ENCODE measurements at places on chromosomes 2 and 18. TPM values are rescaled to one million over a fixed set of nuclear protein-coding genes. Genes with fewer than 3 reads are reported as not detected.

GRCh38 chr2:7725171-7725849 is 808.1 kb downstream of the RNF144A start:
- DNase-seq, result no peak
- H3K4me3 ChIP-seq, result no peak overlapping the region
- no peaks in the 10 kb centered on the region for H3K27me3 ChIP-seq
- H3K4me1 ChIP-seq, result no peaks in the 10 kb centered on the region
- H3K27ac ChIP-seq, result no peak overlapping the region

DNA sequence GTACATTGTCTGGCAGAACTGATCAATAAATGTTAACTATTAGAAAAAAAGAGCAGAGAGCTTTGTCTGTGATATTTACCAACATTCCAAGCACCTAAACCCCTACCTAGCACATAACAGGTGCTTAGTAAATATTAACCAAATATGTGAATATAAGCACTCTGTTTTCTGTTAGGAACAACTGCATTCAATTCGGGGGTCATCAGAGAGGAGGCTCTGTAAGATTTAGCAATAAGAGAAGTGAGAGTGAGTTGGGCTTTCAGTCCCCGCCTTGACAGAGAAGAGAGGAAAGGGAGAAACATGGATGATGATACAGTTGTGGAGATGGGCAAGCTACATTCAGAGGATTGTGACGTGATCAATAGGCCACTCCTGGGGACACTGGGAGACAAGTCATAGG is 47.7 kb downstream of the MYOM1 start:
- no peaks in the 10 kb centered on the region for H3K27me3 ChIP-seq
- H3K36me3 ChIP-seq, result no peaks in the 10 kb centered on the region
- no peaks in the 10 kb centered on the region for H3K4me1 ChIP-seq
- no peak for DNase-seq

DNA sequence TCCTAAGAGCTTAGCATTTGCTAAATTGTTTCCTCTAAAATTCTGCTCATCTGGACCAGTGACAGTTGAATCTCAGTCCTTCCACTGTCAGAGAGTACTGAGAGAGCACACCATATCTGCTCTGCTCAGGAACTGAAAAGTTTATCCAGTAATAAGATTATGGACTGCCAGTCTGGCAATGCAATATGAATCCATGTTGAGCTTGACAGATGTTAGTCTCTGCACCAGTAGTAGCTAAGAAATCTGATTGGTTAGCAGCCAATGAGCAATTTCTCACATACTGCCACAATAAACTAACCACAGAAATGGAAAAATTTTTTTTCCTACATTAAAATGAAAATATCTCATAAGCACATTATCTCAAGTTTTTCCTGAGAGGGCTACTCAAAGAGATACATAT is 2.3 kb downstream of the PRKD3 start:
- H3K4me1 ChIP-seq, result peaks cover 19% of the 10 kb centered on the region
- no peaks in the 10 kb centered on the region for H3K27me3 ChIP-seq
- peaks cover 3% of the 10 kb centered on the region for H3K36me3 ChIP-seq

DNA sequence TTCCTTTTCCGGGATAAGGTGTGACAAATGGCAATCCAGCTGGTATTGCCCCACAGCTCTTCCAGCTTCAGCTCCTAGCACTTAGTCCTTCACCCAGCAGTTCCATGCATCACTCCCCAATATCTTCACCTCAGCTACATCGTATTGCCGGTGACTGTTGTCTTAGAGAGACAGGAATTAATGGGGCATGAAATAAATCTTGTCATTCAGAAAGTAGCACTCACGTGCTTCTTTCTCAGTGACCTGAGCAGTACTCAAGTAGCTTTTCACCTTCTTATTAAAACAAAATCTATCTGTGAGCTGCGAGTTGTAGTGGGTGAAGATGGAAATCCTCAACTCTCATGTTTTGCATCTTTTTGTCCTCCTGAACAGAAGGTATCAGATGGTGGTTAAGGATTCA is 72.8 kb downstream of the PTH2R start:
- no peaks in the 10 kb centered on the region for H3K27me3 ChIP-seq
- H3K36me3 ChIP-seq, result no peaks in the 10 kb centered on the region
- DNase-seq, result no peak
- H3K4me1 ChIP-seq, result no peaks in the 10 kb centered on the region
- no peak overlapping the region for H3K27ac ChIP-seq
- H3K4me3 ChIP-seq, result no peak overlapping the region

DNA sequence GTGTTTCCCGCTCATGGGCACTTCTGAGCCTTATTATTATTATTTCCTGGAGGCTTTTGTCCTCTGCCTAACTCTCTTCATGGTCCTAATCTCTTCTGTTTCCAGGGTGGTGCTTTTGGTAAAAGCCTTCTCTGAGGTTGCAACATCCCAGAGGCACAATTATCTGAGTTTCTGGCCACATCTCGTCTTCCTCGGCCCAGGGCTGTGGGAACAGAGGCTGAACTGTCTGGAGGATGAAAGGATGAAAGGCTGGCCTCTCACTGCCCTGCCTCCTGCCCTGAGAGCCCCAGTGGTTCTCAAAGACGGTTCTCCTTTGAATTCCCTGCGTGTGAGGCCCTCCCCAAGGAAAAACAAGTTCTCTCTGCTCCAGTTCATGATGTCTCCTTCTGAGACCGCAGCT is 13.8 kb downstream of the GYPC start:
- H3K4me1 ChIP-seq, result no peaks in the 10 kb centered on the region
- no peaks in the 10 kb centered on the region for H3K36me3 ChIP-seq
- H3K27me3 ChIP-seq, result no peaks in the 10 kb centered on the region
- no peak overlapping the region for H3K4me3 ChIP-seq
- no peak overlapping the region for H3K27ac ChIP-seq

DNA sequence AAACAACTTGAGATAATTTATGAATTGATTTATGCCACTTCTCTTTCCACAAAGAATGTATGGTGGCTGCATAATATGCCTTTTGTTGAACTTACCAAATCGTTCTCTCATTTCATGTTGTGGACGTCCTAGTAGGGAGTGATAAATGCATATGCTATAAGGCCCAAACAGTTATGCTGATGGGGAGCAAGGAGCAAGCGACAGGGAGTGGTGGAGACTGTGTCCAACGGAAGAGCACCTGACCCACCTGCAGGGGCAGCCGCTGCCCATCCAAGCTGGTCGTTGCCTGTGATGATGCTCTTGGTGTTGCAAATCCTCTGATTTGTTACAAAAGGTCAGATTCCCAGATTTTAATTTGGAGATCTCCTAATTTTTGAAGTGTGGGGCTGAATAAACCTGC is 31.0 kb upstream of the MGAT4A start:
- no peak overlapping the region for H3K27ac ChIP-seq
- DNase-seq, result no peak
- no peaks in the 10 kb centered on the region for H3K36me3 ChIP-seq

DNA sequence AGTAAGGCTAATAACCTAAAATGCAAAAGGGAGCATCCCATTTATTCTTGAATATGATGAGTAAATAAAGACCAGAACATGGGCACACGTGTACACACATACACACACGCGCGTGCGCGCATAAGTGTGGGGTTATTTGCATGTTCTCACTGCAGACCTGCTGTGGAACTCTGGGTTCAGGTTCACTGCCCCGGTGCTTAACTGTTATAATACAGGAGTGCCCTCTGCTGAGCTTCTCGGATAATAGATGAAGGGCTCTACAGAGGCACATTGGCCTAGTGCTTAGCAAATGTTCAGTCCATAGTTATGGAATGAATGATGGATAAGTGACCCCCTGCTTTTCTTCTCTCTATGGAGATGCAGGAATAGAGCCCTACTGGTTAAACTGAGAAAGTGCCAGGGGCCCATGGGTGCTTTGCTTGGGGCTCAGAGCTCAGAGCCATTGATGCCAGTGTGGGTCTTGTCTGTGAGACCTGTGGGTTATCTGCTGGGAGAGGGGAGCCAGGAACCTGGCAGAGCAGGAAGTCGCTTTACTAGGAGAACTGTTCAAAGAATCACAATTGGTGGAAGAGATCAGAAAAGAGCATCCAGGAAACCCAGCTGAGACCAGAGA is 3.6 kb upstream of the ARL4C start:
- H3K36me3 ChIP-seq, result no peaks in the 10 kb centered on the region
- H3K27me3 ChIP-seq, result no peaks in the 10 kb centered on the region
- peaks cover 10% of the 10 kb centered on the region for H3K4me1 ChIP-seq

GRCh38 chr2:100010606-100011005 is 131.8 kb downstream of the AFF3 start:
- DNase-seq, result no peak
- peaks cover 8% of the 10 kb centered on the region for H3K36me3 ChIP-seq
- H3K4me3 ChIP-seq, result no peak overlapping the region
- H3K4me1 ChIP-seq, result peaks cover 50% of the 10 kb centered on the region
- H3K27ac ChIP-seq, result peak overlapping the region; percentile 97

- H3K27me3 ChIP-seq, result peaks cover 8% of the 10 kb centered on the region
- DNase-seq, result no peak
- H3K27ac ChIP-seq, result no peak overlapping the region
- H3K4me3 ChIP-seq, result no peak overlapping the region
- peaks cover 5% of the 10 kb centered on the region for H3K4me1 ChIP-seq
These were observed 27.5 kb downstream of the ZNF892 start for GRCh38 chr2:95234816-95235215.

- no peaks in the 10 kb centered on the region for H3K36me3 ChIP-seq
- no peaks in the 10 kb centered on the region for H3K4me1 ChIP-seq
- H3K4me3 ChIP-seq, result no peak overlapping the region
- no peak overlapping the region for H3K27ac ChIP-seq
These were observed 5.6 kb downstream of the TMEM163 start for GRCh38 chr2:134713176-134713575.

DNA sequence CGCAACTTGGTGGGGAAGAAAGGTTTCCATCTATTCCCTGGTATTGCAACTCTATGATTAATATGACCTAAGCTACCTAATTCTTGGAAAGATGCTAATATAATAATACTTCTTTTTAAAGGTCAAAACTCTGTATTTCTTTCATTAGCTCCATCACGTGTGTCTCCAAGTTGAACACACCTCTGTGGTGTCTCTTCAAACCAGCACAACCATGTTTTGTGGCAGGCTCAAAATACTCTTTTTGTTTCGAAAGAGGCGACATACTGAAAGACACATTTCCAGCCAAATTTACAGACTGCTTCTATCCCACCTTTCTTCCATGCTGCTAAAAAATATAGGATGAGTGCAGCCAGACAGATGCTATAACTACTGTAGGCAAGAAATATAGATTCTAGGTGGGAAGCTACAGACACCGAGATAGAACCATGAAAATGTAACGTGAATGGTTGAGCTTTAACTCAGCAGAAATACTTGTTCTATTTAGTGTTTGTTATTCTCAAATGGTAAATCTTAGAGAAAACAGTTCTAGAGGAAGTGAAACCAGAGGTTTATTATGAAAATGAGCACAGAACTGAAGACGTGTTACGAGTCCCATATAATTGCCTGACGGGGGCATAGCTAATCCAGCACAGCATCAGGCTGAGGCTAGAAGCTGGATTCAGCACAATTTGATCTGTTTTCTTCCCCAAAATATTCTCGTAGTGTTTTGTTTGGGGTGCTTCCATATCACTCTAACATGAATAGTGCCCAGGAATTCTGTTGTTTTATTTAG is 991.5 kb upstream of the FANCL start:
- DNase-seq, result no peak
- H3K27ac ChIP-seq, result no peak overlapping the region
- H3K36me3 ChIP-seq, result no peaks in the 10 kb centered on the region
- H3K4me1 ChIP-seq, result no peaks in the 10 kb centered on the region
- no peak overlapping the region for H3K4me3 ChIP-seq
- no peaks in the 10 kb centered on the region for H3K27me3 ChIP-seq

Gene HOXD1
- not detected for total RNA-seq

Gene CD8A
- total RNA-seq, result not detected

Gene ILKAP
- total RNA-seq, result 24.5 TPM

Measured in osteoblast (primary cell).